ENCODE measurements at places on chromosomes 7 and 10.

DNA sequence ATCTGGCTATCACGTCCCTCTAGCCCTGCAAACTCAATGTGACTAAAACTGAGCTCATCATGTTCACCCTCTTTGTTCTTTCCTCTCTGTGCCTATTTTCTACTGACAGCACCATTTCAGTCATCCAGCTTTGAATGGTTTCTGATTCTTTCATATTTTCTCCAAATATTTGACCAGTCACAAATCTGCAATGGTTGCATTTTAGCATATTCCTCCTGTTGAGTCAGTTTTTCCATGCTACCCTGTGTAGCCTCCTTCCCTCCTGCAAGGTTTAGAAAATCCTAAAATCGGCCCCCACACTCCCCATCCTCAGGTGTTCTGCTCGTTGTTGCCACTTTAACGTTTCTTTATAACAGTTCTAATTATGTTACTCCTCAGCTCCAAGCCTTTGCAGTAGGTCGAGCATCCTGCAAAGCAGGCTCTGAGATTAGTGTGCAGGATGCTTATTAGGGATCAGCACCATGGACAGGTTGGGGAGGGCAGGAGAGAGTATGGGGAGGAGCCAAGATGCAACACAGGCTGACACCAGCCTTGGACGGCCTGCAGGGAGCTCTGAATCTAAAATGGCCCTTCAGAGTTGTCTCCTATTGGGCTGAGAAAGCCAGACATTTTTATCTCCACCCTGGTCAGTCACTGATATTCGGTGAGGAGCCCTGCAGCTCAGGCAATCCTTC lies 531.0 kb upstream of the COBL start:
- DNase-seq = no peak

GRCh38 chr7:135234727-135235126 lies 1.1 kb downstream of the STRA8 start:
- no peak for DNase-seq

DNA sequence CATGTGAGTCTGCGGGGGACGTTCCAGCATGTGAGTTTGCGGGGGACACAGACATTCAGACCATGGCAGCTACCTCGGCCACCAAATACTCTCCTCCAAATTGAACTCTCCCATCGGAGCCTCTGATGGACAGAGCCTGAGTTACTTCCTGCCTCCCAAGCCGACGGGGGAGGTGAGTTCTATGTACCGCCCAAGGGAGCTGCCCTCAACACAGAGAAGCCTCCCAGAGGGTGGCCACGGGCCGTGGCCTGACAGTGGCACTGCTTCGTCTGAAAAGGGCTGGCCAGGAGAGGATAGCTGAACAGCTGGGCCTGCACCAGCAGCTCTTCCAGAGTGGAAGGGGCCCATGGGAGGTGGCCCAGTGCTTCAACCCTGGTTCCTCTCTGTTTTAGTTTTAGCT lies 274.5 kb upstream of the PPP2R2D start:
- no peak for DNase-seq

DNA sequence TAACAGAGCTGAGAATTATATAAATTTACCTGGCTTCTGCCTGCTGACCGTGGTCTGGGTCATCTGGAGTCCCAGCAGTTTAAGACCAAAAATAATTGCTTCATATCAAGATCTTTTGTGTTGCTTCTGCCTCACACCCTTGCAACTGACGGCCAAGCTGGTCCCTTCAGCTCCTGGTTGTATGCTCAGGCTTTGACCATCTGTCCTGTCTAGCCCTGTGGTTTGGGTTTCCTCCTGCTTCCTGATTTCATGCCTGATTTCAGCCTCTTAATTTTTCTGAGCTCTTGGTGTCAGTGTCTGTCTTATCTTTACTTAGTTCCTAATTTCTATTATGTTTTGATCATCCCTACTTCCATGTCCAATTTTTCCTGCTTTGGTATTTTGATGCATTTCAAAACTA lies 87.9 kb upstream of the PLXDC2 start:
- DNase-seq = no peak

Data from heart right ventricle (tissue), 16 donors.